ENCODE measurements at places on chromosomes 2 and 18. TPM values are rescaled to one million over a fixed set of nuclear protein-coding genes. Genes with fewer than 3 reads are reported as not detected.

MPP4 gene
- total RNA-seq: not detected

IL36A gene
- not detected for total RNA-seq

FOXI3 gene
- total RNA-seq: not detected

GRCh38 chr2:238567996-238568395, 141.3 kb downstream of the ASB1 start:
- DNase-seq: no peak
